ENCODE measurements at places on chromosomes 5 and 9.

DNA sequence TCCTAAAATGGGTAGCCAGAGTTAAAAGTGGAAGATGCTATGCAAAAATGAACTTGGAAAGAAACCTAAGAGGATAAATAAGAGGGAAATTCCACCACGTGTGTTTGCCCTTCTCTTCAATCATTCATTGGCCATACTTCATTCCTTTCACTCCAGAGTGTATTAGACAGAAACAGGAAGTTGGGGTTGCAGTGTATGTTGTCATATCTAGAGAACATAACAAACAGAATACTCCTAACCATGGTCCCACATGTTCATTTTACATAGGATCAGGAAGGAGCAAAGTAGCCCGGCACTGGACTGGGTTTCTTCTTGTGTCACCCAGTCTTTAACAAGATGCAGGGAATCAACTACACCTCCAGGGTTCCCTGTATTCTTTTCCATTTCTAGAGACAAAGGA, 7.6 kb upstream of the GPBP1 start:
- no peak for DNase-seq

- no peak for DNase-seq
These were observed 652.6 kb downstream of the CCDC171 start for GRCh38 chr9:16205455-16205854.

DNA sequence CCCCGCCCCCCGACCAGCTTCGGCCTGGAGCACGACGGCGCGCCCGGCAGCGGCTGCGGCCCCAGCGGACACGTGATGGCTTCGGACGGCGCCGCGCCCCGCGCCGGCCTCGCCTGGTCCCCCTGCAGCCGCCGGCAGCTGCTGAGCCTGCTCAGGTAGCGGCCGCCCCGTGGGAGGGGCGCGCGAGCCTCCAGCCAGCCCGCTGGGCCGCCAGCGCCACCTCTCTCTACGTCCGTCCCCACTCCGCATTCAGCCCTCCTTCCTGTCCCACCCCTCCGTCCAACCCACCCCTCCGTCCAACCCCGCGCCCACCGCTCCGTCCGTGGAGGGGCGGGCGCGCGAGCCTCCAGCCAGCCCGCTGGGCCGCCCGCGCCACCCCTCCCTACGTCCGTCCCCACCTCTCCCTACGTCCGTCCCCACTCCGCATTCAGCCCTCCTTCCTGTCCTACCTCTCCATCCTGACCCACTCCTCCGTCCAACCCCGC, 6.5 kb downstream of the ADAMTS13 start:
- DNase-seq = no peak

DNA sequence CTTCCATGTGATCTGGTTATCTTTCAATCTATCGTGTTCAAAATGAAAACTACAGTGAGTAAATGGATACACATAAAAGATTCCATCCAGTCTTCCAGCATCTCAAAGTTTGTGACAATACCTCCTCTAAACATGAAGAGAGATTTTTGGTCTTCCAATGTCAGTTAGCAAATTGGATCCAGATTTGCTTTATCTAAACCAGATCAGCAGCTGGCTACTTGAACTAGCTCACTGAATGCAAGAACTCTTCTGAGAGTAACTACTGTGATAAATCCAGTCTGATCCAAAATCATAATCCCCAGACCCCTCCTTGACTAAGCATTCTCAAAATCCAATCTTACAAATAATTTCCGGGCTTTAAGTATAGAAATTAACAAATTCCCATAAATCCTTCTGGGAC, 2177.9 kb upstream of the C9orf72 start:
- no peak for DNase-seq

GRCh38 chr5:134095887-134096589, 18.4 kb upstream of the TCF7 start:
- no peak for DNase-seq

GRCh38 chr5:16935231-16936149, 598 bp downstream of the MYO10 start:
- no peak for DNase-seq

GRCh38 chr5:139014726-139015125, 139.6 kb upstream of the LRRTM2 start:
- DNase-seq = no peak

DNA sequence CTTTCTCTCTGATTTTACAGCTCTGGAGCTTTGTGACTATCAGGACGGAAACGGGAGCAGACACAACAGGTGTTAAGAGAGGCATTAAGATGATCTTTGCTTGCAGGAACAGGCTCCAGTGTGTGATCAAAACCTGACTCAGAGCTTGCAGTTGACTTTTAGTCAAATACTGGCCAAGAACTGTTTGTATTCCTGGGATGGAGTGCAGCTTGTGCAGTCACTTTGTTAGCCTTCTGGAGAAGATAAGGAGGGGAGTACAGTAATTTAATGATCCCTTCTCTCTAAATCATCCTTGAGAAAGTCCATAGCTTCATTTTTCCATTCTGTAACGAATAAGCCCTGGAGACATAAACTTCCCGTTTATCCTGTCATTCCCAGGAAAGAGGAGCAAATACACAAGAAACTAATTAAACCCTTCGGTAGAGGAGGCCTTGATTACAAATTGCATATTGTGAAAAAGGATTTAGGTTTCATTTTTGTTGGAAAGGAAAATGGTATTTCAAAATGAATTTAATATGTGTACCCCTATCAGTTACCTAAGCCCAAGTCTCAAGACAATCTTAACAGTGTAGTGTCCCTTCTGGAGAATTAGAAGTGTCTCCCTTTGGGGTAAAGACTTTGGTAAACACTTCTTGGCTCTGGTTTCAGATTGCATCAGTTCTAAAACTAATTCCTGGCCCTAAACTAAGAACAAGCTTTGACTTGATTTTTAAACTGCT, 3.1 kb upstream of the STOM start:
- DNase-seq = no peak

GRCh38 chr9:121478816-121479676, 20.6 kb downstream of the GGTA1 start:
- DNase-seq = no peak

DNA sequence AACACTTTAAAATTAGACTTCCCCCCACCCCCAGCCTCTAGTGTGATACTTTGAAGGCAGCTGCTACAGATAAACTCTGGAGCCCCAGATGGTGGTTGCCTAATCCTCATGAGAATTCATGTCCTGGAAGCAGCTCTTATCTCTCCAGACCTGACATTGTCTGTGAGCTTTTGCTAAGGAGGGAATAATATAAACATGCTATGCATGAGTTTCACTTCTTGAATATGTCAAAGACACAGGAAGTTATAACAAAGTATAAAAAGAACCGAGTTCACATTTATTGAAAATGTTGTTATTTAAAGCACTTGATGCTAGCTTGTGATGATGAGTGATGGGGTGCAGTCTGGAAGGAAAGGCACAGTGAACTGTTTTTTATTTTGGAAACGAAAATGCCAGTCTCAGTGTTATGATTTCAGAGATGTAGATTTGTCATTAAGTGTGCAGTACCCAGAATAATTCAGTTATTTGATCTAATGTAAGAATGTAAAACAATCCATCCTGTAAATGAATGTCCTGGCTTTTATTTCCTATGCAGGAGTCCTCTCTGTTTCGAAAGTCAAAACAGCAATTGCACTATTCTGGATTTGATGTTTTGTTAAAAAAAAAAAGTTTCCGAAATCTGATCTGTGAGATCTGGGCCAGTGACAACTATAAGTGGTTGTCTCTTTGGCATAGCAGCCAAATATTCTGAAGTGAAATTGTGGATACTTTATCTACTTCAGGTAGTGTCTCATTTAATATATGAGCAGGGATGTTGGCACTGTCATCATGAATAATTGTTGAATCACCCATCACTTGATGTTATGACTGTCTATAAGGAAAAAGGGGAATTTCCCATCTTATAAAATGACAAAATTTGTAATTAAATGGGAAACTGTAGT, 77.0 kb downstream of the ZCCHC7 start:
- DNase-seq = no peak

DNA sequence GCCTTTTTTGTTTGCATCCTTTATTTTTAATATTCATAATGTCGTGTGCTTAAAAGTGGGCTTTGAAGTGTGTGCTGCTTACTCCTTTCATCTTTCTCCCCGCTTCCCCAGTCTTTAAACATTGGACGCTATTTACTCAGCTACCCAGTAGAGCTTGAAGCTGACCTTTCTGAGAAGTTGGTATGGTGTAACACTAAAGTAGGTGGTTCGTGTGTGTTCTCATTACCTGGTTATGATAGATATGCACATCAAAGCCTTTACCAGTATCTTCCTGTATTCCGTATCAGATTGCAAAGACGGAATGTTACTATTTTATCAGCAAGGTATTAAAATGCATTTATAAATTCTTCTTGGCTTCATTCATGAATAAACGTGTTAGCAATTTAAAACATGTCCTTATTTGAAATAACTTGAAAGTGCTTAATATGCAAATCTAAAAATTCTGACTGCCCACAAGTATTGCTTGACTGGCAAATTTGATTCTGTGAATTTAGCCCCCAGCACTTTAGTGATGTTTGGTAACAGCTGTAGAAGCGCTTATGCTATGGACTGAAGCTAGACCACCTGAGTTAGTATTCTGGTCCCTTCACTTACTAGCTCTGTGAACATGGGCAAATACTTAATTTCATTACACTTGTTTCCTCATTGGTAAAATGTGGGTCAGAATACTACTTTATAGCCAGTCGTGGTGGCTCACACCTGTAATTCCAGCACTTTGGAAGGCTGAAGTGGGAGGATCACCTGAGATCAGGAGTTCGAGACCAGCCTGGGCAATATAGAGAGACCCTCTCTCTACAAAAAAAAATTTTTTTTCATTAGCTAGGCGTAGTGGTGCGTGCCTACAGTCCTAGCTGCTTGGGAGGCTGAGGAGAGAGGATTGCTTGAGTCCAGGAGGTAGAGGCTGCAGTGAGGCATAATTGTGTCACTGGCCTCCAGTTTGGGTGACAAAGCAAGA, 1.7 kb downstream of the RRAGA start:
- DNase-seq = no peak

DNA sequence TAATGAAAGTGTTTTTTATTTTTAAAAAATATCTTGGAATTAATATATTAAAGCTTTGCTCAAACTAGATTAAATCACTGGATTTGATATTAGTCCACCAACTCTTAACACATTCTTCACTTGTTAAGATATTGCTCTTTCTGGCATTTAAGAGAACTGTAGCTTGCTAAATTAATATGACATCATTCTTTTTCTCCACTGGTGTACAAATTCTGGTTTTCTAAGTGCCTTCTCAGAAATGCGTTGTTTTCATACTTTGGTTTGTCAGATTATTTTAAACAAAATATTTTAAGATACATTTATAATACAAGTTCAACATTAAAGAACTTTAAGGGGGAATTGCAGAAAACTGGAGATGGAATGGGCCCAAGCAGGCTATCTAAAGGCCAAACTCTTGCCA, 87.6 kb upstream of the IFNE start:
- DNase-seq = no peak

Measured in CD4-positive, alpha-beta T cell (primary cell).